ENCODE measurements at places on chromosomes 1 and 21.
A peak's percentile ranks its signal among the peaks of the same experiment; 100 is the strongest.

DNA sequence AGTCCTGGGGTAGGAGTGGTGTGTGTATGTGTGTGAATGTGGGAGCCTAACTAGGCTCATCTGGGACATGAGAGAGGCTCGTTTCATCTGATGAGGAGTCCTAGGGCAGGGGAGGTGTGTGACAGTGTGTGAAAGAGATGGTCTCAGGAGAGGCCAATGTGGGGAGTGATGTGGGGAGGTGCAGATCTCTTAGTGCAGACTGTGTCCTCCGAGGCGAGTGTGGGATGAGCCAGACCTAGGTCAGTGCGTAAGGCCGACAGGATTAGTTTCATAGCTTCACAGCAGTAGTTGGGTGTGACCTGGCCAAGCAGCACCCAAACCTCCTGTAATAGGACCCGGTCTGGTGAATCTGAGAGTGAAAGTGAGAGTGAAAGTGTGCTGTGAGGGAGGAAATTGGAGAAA is 94.7 kb downstream of the LIPI start:
- H3K4me1 ChIP-seq: peaks cover 34% of the 10 kb centered on the region
- DNase-seq: no peak
- no peak overlapping the region for H3K27ac ChIP-seq
- H3K4me3 ChIP-seq: no peak overlapping the region
- peaks cover 16% of the 10 kb centered on the region for H3K36me3 ChIP-seq

DNA sequence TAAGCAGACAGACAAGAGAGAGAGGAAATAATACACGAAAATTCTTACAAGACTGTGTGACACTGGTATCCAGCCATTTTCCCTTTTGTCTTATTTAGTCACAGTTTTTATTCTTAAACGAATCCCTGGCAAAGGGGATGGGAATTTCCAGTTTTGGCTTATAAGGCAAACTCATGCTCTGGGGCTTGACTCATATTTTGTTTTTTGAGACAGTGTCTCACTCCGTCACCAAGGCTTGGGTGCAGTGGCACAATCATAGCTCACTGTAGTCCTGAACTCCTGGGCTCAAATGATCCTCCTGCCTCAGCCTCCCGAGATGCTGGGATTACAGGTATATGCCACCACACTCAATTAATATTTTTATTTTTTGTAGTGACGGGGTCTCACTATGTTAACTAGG is 31.9 kb downstream of the PTGER3 start:
- no peak for DNase-seq
- H3K4me3 ChIP-seq: no peak overlapping the region

- H3K27ac ChIP-seq: peak overlapping the region; percentile 36
- H3K4me1 ChIP-seq: peaks cover 18% of the 10 kb centered on the region
- H3K27me3 ChIP-seq: no peaks in the 10 kb centered on the region
- DNase-seq: no peak
Measured at GRCh38 chr1:38858833-38859560, 575 bp downstream of the RRAGC start.

DNA sequence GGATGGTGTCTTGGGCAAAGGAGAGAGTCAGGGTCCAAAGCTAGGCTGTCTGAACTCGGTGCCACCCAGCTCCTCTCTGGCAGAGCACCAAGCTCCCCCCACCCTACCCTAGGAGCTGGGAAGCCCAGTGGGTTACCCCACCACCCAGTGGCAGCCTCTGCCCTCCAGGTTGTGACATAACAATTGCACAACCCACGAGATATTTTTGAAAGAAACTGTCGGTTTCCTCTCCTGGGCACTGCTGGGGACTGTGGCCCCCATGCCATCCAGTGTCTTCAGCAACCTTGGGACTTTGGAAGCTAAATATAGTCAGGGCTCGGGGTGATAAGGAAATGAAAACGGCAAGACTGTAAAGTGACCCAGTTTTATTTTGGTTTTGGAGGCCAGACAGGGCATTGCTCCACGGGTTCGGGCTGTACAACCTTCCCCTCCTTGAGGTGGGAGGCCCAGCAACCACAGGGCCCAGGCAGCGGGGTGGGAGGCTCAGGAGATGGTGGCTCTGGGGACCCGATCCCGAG is 1.4 kb downstream of the CITED4 start:
- peaks cover 18% of the 10 kb centered on the region for H3K4me1 ChIP-seq
- no peak overlapping the region for H3K27ac ChIP-seq
- H3K27me3 ChIP-seq: peaks cover 32% of the 10 kb centered on the region
- no peaks in the 10 kb centered on the region for H3K36me3 ChIP-seq

- H3K27ac ChIP-seq: no peak overlapping the region
- peaks cover 55% of the 10 kb centered on the region for H3K4me1 ChIP-seq
- no peaks in the 10 kb centered on the region for H3K36me3 ChIP-seq
- no peaks in the 10 kb centered on the region for H3K27me3 ChIP-seq
- H3K4me3 ChIP-seq: no peak overlapping the region
Measured at GRCh38 chr1:235277709-235278108, 50.3 kb downstream of the ARID4B start.

GRCh38 chr1:96520579-96520947 is 201.0 kb upstream of the PTBP2 start:
- H3K36me3 ChIP-seq: no peaks in the 10 kb centered on the region
- peaks cover 62% of the 10 kb centered on the region for H3K4me1 ChIP-seq
- peak overlapping the region; percentile 35 for H3K27ac ChIP-seq
- no peaks in the 10 kb centered on the region for H3K27me3 ChIP-seq

- H3K4me3 ChIP-seq: no peak overlapping the region
- no peak for DNase-seq
- peaks cover 20% of the 10 kb centered on the region for H3K4me1 ChIP-seq
- H3K27ac ChIP-seq: no peak overlapping the region
- H3K36me3 ChIP-seq: no peaks in the 10 kb centered on the region
Measured at GRCh38 chr1:96979304-96980268, 258.0 kb downstream of the PTBP2 start.

GRCh38 chr1:14598007-14598497 is 433 bp upstream of the KAZN start:
- H3K4me1 ChIP-seq: peaks cover 70% of the 10 kb centered on the region
- no peak overlapping the region for H3K27ac ChIP-seq
- H3K27me3 ChIP-seq: peaks cover 50% of the 10 kb centered on the region
- no peaks in the 10 kb centered on the region for H3K36me3 ChIP-seq
